ENCODE measurements at places on chromosomes 6 and 20.

DNA sequence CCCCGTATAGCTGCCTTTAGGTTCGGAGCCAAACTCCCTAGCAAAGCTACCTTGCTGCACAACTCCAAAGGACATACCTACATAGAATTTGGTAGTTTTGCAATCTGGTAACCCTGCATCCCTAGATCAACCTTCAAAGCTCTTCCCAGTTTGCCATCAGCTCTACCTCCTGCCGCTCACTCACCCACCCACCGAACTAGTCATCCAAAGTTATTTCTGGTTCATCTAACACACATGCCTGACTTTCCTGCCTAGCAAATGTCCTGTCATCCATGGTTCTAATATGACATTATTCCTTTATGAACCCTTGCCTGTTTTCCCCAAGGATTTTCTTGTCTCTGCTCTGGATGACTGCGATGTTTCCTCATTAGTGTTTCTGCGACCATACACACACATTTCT lies 21.6 kb downstream of the SPAG4 start:
- no peak for DNase-seq

GRCh38 chr6:39327507-39327906 lies 5.0 kb upstream of the KCNK16 start:
- DNase-seq, result no peak

- DNase-seq, result no peak
Measured at GRCh38 chr6:84284428-84285049, 57.1 kb upstream of the CEP162 start.

DNA sequence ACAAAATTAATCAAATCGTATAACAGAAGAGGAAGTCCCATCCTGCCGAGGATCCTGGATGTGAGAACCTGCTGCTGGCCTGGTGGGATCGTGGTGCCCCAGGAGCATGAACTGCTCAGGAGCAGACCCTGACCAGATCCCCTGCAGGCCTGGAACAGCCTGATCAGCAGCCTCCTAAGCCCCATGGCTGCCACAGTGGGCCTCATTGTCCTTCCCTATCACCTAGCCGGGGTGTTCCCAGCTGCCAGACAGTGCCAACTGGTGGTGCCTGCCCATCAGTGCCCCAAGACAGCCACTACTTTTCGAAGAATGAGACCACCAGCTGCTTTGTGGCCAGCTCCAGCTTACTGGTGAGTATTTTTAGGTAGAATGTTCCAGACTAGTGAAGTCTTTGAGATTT lies 19.6 kb upstream of the MAS1L start:
- no peak for DNase-seq

DNA sequence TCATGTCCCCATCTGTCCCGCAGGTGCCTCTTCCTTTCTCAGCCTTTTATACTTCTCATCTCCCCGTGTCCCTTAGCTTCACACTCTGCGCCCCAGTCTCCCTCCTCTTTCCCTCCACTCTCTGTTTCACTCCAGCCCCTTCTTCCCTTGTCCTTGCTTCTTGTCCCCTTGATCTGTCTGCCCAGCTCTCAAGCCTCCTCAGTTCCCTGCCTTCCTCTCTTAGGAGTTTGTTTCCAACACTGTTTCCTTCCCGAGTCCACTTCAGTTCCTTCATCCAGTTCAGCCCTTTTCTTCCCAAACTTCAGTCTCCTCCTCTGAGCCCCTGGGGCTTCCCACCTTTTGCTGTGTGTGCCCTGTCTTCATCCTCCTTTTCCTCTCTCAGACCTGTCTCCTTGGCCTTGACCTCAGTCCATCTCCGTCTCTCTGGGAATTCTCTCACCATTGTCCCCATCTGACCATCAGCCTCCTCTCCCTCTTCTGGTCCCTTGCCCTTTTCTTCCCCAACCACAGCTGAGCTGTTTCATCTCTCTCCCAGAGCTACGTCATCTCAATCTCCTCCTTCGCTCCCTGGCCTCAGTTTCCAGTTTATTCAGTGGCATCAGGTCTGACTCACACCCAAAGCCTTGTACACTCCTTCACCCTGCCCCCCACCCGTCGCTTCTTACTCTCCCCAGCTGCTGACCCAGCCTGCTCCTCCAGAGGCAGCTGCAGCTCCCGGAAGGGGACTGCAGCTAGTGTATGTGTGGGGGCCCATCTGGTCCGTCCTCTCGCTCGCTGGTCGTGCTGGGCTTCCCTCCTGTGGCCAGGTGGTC lies 2.7 kb upstream of the DDR1 start:
- DNase-seq, result no peak

DNA sequence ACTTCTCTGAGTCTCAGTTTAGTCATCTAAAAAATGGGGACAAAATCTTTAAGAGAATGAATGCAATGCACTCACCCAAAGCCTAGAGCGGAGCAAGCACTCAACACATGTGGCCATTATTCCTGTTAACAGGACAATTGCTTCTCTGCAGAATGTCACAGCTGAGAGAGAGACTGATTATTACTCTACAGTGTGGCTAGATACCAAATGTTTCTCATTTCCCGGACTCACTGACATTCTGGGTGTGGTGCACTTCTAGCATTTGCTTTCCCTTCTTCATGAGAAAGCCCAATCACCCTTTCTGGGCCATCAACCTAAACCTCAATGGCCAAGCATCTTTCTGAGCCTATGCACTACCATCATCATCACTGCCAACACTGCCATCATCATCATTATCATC lies 273.9 kb downstream of the ZNF217 start:
- DNase-seq, result no peak

Measured in NCI-H2227 treated with DMSO at 0.1 percent for 48 hours (cell line).